ENCODE measurements at places on chromosomes 2 and 18.

GRCh38 chr2:64101141-64101591 is 43.1 kb downstream of the PELI1 start:
- DNase-seq: no peak

GRCh38 chr2:239209783-239210182 is 191.0 kb downstream of the HDAC4 start:
- no peak for DNase-seq

GRCh38 chr2:139165601-139166000 is 385.4 kb upstream of the NXPH2 start:
- DNase-seq: no peak

- peak; percentile 50 for DNase-seq
Measured at GRCh38 chr2:120883607-120884440, 148.2 kb downstream of the GLI2 start.

DNA sequence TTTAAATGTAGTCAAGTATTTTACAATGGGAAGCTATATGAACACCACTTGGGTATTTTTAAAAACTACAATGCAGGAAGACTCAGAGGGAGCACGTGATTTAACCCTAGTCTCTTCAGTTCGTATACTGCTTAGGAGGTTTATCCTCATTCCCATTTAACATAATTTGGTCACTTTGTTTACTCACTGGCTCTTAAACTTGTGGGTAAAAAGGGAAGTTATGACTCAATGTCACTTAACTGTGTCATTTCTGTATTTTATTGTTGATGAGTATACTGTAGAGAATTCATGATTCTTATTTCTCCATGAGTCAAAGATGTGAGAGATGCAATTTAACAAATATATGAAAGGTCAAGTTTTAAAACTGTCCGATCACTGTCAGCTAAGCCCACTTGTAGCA is 48.2 kb downstream of the SLC66A3 start:
- no peak for DNase-seq

DNA sequence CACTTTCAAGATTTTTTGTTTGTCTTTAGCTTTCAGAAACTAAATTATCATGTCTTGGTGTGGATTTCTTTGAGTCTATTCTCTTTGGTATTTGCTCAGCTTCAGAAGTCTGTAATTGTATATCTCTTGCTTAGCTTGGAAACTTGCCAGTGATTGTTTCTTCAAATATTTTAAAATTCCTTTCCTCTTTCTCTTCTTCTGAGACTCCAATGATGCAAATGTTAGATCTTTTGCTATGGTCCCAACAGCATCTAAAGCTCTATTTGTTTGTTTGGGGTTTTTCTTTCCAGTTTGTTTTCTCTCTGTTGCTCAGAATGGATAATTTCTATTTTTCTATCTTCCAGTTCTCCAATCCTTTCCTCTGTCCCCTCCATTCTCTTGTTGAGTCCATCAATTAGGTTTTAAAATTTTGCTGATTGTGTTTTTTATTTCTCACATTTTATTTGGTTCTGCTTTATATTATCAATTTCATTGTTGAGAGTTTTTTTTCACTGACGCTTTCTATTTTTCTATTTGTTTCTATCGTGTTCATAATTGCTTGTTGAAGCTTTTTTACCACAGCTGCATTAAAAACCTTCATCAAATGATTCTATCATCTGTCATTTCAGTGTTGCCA is 81.5 kb upstream of the DAPL1 start:
- DNase-seq: no peak

DNA sequence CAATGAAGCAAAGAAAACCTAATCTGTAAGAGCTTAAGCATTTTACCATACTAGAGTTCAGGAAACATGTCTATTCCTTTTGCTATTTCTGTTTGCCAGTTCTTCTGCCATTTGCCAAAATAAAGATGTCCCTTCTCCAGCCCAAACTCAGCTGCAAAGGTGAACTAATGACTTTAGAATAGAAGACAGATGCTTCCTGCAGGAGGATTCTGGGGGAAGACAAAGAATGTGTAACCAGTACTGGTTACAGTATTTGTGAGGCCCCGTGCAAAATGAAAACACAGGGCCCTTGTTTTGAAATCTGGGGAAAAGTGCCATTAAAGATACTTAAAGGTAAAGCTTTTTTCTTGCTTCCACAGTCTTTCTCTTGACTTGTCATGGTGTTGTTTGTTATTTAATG is 34.3 kb upstream of the MTX2 start:
- no peak for DNase-seq

DNA sequence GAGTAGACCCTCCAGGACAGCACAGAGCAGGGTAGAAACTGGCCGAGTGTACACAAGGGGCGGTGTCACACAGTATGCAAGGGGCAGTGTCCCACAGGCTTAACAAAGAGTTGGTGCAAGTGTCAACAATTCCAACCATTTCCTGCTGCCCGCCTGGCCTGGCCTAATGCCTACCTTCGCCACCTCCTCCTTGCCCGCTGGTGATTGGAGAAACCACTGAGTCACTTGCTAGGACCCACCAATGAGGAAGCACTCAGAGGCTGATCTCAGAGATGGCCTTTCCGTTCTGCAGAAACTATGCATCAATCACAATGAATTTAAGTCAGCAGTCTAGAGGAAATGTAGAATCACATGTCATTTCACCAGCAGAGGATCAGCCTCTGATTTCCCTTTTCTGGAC is 263.3 kb upstream of the PKDCC start:
- no peak for DNase-seq

- no peak for DNase-seq
Measured at GRCh38 chr2:39898934-39899333, 119.9 kb upstream of the THUMPD2 start.

DNA sequence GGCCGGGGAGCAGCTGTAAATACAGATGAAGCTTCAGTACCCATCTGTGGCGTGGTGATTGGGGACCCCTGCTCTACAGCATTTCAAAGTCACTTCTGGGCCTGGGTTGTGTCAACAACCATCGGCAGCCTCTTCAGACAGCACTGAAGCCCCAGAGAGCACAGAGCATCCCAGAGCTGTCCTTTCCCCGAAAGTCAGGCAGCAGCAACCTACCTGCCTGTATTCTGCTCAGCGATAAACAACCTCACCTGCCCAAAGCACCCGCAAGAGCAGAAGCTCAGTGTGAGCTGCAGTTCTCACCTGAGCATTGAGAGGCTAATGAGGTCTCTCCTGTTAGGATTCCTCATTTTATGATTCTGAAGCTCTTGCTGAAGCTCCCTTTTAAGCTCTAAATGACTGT is 19.3 kb downstream of the TRABD2A start:
- no peak for DNase-seq

- no peak for DNase-seq
Measured at GRCh38 chr18:14914121-14914520, 166.1 kb downstream of the ANKRD30B start.

DNA sequence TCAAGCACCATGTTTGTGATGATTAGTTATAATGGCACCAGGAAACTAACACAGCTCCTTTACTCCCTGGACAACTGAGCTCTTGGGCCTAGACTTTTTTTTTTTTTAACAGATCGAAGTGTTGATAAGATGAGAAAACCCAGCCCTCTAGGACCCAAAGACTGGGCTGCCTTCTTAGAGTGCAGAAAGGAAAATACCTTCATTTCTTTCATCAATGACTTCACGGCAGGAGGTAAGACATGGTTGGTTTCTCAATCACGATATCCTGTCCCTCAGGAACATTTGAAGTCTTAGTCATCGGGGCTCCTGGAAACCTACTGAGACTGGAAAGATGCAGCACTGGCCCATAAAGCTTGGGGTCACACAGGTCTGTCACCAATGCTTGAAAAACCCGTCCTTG is 84.7 kb downstream of the TNFRSF11A start:
- DNase-seq: no peak

DNA sequence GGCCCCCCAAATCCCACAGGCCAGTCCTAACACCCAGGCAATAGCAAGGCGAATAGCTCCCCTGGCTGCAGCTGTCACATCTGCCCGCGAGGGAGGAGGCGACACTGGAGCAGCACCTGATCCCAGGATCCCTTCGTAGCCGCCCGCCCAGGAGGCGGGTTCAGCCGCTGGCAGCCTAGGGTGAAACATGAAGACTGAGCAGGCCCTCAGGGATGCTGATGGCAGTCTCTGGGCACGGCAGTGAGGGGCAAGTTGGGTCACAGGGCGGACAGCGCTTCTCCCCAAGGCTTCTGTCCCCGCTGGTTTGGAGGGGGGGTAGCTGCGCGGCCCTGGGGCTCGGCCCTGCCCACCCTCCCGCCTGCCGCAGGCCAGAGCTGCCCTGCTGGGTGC is 1.9 kb downstream of the DNMT3A start:
- DNase-seq: no peak

GRCh38 chr2:110900191-110900590 is 167.8 kb downstream of the ACOXL start:
- DNase-seq: no peak

- no peak for DNase-seq
Measured at GRCh38 chr2:75548036-75548573, 12.6 kb downstream of the EVA1A start.

DNA sequence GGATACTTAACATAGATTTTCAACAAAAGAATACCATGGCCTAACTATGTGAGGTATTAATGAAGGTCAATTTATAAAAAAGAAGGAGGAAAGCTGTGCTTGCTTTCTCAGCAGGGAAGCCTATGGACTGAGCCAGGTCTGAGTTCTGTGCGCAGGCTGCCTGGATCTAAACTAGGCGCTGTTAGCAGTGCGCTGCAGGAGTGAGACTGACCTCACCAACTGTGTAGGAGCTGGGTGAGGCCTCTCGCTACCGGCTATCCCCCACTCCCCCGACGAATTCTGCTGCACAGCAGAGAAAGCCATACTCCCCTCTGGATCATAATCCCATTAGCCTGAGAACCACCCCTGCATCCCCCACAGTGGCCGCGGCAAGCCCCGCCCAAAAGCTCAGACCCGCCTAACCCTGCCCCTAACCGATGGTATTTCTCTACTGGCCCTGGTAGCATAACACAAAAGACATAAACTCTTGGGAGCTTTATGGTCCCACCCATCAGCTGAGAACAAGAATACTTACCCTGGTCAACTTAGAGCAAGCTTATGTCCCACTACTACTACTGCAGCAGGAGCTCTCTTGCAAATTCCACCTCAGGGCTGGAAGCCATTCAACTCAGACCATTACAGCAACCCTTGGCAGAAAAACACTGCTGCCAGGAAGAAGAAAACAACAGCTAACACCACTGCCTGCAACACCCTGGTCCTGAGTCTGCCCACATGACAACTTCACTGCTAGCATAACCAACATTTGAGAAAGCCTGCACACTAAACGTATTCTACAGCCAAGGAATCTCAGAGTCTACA is 28.0 kb downstream of the SULT1C2 start:
- peak; percentile 13 for DNase-seq

- no peak for DNase-seq
Measured at GRCh38 chr2:226208726-226209125, 590.9 kb downstream of the IRS1 start.

- DNase-seq: no peak
Measured at GRCh38 chr18:56139372-56139771, 499.0 kb downstream of the TXNL1 start.

- no peak for DNase-seq
Measured at GRCh38 chr2:199797431-199798403, 53.3 kb downstream of the FTCDNL1 start.

All from K562 (cell line).